Stimulated activated CD4-positive, alpha-beta T cell treated with anti-CD3 and anti-CD28 coated beads, Interleukin-12 subunit alpha, Interleukin-12 subunit beta, amount 100 ng/mL, for 24 hours (primary cell): ENCODE measurements at places on chromosomes 4 and X.

GRCh38 chr4:114386637-114387233, 211.9 kb upstream of the UGT8 start:
- no peak for DNase-seq

DNA sequence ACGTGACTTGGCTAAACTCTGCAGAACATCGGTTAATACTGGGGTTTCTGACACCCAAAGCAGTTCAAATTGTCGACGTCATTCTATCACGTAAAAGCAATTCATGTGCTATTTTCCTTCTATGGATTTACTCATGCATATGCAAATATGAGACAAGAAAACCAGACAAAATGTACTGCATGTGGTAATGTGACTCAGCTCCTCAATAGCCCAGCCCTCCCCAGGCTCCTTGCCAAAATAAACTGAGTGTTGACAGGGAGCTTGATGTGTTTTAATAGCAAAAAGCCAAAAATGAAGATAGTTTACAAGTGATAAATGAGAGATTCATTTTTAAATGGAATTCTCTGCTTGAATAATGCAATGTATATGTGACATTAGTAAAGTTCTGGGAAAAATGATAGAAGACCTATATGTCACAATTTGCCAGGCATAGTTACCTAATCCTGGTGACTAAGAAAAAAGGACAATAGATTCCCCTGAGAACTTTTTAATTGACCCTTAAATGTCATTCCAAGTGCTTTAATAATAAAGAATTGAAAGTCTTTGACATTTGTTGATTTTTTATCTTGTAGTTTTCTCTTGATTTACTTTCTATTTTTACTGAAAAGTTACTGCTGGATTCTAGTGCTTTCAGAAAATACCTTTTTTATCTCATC, 1700.6 kb upstream of the TENM3 start:
- no peak for DNase-seq

- DNase-seq: no peak
These were observed 20.0 kb downstream of the MORF4L2 start for GRCh38 chrX:103666202-103667107.

DNA sequence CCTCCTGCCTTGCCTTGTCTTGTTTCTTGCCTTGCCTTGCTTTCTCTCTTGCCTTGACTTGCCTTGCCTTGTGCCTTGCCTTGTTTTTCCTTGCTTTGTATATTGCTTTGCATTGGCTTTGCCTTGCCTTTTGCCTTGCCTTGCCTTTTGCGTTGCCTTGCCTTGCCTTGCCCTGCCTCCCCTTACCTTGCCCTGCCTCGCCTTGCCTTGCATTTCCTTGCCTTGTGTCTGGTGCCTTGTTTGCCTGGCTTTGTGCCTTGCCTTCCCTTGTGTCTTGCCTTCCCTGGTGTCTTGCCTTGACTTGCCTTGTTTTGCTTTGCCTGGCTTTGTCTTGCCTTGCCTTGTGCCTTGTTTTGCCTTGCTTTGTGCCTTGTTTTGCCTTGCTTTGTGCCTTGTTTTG, 89.7 kb downstream of the TAB3 start:
- no peak for DNase-seq

DNA sequence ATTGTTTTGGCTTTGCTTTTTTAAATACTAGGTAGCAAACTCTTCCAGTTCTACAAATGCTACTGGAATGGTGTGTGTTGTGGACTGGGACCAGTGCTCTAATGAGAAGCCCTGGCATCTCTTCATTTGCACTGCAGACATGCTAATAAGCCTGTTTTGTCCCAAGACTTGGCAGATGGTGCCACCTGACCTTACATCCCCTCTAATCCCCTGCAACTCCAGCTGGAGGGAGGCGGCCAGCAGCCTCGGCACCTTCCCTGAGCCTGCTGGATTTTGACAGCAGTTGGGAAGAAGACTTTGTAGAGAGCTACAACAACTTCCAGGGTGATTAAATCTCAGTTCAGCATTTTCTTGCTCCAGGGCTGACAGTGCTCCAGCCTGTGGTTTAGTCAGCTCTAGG, 200.0 kb downstream of the DCLK2 start:
- DNase-seq: no peak

GRCh38 chr4:3660086-3660927, 105.9 kb upstream of the ADRA2C start:
- no peak for DNase-seq

GRCh38 chr4:55763996-55764395, 55.6 kb upstream of the EXOC1L start:
- DNase-seq: no peak

DNA sequence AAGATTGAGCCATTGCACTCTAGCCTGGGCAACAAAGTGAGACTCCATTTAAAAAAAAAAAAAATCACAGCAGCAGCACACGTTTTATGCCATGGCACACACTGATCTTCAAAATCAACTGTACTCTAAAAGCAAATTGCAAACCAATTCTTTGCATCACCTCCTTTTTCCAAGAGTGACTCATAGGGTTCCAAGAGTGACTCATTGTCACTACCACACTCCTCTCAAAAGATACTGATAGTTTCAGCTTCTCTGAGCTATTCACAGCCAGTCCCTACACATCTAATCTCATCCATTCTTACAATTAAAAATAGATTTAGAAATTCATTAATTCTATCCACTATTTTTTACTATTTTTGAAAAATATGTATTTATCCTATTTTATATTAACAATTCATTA, 1494.9 kb upstream of the AGA start:
- DNase-seq: no peak

DNA sequence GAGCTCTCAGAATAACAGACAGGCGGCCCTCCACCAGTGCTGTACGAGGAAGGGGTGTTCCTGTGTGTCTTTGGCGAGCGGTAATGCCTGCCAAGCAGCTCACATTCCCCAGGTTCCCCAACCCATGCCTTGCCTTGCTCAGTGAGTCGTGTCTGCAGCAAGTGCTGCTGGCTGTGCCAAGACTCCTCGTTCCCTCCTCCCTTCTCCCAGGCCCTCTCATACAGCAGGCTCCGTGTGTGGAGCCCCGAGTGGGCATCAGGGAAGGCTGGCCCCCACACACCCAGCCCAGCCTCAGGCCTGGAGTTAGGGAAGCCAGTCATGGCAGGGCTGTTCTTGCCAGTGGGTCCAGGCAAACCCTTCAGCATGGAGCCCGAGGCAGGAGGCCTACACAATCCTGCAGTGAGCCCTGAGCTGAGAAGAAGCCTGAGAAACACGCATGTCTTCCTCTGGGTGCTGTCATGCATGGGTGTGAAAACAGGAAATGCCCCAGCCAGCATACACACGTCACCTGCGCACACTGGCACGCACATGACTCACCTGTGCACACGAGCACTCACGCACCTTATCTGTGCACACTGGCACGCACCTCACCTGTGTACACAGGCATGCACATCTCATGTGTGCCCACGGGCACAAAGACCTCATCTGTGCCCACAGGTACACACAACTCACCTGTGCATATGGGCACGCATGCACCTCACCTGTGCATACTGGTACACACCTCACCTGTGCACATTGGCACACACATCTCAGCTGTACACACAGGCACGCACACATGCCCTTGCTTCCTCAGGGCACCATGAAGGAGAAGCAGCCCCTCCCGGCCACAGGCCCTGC, 238.7 kb downstream of the DHRSX start:
- DNase-seq: no peak

GRCh38 chr4:185945906-185946305, 123.0 kb upstream of the TLR3 start:
- no peak for DNase-seq

DNA sequence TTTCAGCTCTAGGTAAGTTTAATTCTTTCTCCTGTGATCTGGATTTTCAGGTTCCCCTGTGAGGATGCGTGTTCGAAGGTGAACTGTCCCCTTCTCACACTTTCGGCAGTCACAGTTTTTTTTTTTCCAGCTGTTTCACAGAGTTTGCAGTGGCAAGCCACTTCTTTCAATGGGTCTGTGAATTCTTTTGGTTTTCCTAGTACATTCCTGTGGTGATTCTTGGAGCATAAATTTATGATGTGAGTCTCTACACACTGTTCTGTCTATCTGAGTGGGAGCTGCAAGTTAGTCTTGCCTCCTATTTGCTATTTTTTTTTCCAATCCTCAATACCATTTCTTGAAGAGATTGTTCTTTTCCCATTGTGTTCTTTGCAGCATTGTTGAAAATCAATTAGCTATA, 595.5 kb downstream of the RAPGEF2 start:
- DNase-seq: no peak

GRCh38 chr4:76197971-76198410, 15.6 kb downstream of the SCARB2 start:
- DNase-seq: no peak

- no peak for DNase-seq
These were observed 23.8 kb downstream of the SHROOM3 start for GRCh38 chr4:76458825-76459224.

DNA sequence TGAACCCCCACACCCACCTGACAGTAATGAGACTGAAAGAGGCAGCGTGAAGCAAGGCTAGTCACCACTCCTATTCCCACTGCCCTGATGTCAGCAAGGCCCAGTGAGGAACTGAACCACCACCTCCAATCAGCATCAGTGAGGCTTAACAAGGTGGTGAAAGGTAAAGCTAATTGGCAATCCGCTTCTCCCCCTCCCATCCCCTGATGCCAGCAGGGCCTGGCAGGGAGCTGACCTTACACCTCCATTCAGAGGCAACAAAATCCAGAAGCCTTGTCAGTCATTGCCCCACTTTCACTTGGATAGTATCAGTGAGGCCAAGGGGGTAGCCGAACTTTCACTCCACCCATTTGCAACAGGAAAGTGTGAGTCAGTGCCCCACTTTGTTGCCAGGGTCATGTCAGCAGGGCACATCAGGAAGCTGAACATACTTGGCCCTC, 60.8 kb downstream of the AWAT2 start:
- DNase-seq: no peak
